ENCODE measurements at places on chromosomes 3 and 15. TPM values are rescaled to one million over a fixed set of nuclear protein-coding genes. Genes with fewer than 3 reads are reported as not detected.

SLC6A1 gene
- total RNA-seq = not detected

EAF1 gene
- 24.0 TPM for total RNA-seq

TCF12 gene
- 88.3 TPM for total RNA-seq

ATP13A4 gene
- 0.50 TPM for total RNA-seq

FANCI gene
- 23.2 TPM for total RNA-seq

GPR171 gene
- not detected for total RNA-seq

SCAANT1 gene
- not detected for total RNA-seq

FMN1 gene
- 11.0 TPM for total RNA-seq

CISH gene
- total RNA-seq = 0.62 TPM

PTH1R gene
- 1.00 TPM for total RNA-seq

NRROS gene
- total RNA-seq = 3.0 TPM

GRK7 gene
- under 0.01 TPM for total RNA-seq

ANKUB1 gene
- total RNA-seq = not detected

ITIH1 gene
- total RNA-seq = not detected

TMEM207 gene
- total RNA-seq = not detected

DISP2 gene
- under 0.01 TPM for total RNA-seq

SLC35G2 gene
- 14.2 TPM for total RNA-seq

FOXB1 gene
- not detected for total RNA-seq

SEMA6D gene
- total RNA-seq = 4.5 TPM

CIDEC gene
- total RNA-seq = not detected

SNTN gene
- total RNA-seq = not detected

AHSG gene
- total RNA-seq = not detected

SLC12A8 gene
- 6.9 TPM for total RNA-seq
